ENCODE measurements at places on chromosomes 2 and 18. TPM values are rescaled to one million over a fixed set of nuclear protein-coding genes. Genes with fewer than 3 reads are reported as not detected.
A peak's percentile ranks its signal among the peaks of the same experiment; 100 is the strongest.

DNA sequence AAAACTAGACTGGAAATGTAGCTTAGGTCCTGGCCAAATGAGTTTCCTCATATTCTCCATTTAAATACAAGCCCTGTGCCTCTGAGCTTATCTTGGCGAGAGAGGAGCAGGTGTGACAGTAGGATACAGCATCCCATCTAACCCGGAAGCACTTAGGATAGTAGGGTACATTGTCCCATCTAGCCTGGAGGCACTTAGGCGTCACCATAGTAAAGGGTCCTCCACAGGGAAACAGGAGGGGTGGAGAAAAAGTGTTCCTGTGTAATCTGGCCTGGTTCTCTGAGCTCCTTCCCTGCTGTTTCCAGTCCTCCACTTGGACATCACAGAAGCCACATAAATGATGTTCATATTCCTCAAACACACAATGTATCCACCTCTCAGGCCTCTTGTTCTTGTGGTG, 301.4 kb downstream of the GALR1 start:
- DNase-seq, result no peak

DNA sequence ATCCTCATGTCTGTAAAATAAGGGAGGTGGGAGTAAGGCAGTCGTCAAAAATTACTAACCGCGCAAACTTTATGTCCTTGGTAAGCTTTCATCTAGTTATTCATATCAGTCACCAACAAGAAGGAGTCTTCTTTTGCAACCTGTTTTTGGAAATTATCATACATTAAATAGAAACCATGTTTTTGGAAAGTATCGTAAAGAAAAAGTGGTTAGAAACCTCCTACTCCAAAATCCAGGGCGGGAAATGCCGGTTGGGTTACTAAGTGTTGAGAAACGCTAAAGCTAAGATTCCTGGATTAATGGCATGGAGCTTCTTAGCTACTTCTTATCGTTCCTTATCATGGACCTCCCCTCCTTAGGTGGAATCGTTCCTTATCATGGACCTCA, 778 bp downstream of the BBS5 start:
- DNase-seq, result no peak

- no peak for DNase-seq
Observed at GRCh38 chr2:120480346-120480902, 134.5 kb downstream of the INHBB start.

DNA sequence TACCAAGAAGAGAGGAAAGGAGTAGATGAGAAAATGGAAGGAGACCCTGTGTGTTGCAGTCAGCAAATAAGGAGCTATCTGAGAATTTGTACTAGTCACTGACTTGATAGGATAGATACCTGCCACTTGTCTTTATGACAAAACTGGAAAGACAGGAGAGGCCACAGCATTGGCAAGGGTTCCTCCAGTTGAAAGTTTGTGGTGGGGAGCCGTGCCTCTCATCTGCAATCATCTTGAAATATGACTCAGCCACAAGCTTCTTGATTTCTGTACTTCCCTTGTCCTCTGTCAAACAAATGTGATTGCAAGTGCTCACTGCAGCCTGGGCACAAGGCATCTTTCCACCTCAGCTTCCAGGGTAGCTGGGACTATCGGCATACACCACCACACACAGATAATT, 99.1 kb downstream of the GREB1L start:
- DNase-seq, result no peak

DNA sequence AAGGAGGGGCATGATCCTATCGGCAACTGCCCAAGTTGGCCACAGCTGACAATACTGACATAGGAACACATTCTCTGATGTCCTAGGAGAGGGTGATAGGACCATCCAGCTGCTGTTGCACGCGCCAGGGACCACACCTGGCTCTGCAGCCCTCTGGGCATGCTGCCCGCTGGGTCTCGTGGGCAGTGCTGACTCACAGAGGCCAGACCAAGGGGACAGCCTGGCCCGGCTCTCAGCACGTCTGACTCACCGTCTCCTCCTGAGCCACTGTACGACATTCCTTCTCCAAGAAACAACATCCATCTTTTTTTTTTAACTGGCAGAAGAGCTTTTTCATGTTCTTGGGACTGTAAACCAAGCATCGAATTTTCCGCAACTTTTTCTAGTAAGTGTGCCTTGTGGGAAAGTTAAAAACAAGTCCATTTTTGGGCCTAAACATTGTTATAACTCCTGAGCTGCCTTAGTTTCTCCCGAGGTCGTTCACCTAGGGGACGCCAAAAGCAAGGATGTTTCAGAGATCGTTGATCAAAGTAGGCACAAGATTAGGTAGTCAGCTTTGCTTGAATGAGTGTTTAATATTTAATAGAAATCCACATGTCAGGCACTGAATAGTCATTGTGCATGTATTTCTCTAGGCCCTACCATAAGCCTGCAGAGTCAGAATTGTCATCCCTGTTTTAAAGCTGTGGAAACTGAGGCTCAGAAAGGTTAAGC, 100.3 kb downstream of the TTC32 start:
- peak; percentile 12 for DNase-seq

DNA sequence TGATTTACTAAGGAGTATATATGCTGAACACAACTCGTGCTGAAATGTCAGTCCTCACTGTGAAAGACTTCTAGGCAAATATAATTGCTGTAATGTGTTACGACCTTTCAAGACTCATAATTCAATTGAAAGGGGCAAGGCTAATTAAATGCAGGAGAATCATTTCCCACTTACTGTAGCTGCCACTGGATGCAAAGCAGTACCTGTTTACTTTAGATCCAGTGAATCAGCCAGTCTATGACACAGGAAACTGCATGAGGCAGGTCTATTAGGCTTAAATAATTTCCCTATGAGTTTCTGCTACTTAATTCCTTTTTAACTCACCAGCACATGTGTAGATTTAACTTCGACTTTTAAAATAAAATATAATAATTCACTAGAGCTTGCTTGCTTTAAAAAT, 125.6 kb downstream of the CTNNA2 start:
- no peak for DNase-seq

DNA sequence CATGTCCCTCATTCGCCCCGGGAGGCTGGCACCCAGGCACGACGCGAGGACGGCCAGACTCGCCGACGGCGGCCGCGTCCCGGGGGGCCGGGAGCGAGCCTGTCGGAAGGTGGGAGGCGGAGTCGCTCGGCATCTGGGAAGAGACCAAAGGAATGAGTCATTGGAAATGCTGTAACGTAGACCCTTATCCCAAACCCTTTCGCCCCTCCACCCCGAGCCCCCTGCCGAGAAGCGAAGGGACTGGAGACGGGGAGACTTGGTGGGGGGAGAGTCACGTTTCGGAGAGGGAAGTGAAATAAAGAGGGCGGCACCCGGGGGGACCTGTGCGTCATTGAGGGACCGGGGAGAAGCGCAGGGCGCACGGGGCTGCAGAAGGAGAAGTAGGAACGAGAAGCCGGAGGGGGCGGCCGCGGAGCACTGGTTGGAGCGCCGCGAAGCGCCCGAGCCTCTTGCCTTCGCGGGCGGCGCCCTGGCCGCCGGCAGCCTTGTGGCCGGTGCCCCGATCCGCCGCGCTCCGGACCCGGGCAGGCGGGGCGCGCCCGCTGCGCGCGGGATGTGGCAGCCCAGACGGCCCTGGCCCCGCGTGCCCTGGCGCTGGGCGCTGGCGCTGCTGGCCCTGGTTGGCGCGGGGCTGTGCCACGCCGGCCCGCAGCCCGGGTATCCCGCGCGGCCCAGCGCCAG, at the start of gene EMILIN2:
EMILIN2 (plus strand) TSS at position 371 of the 681 bp plus-strand sequence; CDS start at position 554, 183 bp downstream.
- peak; percentile 66 for DNase-seq

DNA sequence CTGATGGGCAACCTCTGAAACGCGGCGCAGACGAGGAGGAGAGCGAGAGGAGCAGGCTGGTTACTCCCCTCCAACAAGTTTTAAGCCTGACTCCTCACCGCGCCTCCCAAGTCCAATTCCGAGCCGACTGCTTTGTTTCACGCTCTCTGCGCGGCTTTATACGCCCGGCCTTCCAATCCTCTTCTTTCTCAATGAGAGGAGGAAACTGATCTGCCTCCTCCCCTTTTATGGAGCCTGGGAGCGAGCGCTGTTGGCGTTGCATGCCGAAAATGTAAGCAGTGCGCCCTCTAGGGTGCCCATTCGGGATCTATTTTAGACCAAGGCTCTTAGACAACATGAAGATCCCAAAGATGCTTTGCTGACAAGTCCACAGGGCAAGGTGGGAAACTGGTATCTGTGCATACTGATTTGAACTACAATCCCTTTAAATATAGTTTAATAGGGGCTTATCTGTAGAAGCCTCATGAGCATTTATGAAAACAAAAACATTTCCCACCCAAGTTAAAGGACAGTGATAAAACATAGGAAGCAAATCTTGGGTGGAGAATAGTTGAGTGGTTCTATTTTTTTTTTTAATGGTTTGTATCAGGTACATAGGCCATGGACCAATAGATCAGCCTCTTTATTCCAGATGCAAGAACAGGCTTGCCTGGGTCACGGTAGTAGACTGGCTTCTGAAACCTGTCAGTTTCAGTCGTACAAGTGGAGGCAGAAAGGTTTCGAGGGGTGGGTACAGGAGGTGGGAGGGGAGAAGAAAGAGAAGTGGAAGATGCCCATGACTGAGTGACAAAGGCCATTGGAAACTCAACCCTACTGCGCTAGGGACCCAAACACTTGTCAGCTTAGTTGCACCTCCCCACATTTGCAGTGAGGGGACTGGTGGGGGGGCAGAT, at the start of gene RND3:
RND3 (minus strand) TSS at position 131 of the 893 bp plus-strand sequence. CDS start 250 bp downstream, outside the sequence.
- peak; percentile 98 for DNase-seq

- peak; percentile 15 for DNase-seq
Observed at GRCh38 chr18:79574938-79575525, 104.6 kb upstream of the CTDP1 start.

GRCh38 chr2:178531168-178531567, 50.9 kb downstream of the PLEKHA3 start:
- DNase-seq, result no peak

GRCh38 chr18:36354989-36355388, 57.5 kb downstream of the FHOD3 start:
- no peak for DNase-seq

DNA sequence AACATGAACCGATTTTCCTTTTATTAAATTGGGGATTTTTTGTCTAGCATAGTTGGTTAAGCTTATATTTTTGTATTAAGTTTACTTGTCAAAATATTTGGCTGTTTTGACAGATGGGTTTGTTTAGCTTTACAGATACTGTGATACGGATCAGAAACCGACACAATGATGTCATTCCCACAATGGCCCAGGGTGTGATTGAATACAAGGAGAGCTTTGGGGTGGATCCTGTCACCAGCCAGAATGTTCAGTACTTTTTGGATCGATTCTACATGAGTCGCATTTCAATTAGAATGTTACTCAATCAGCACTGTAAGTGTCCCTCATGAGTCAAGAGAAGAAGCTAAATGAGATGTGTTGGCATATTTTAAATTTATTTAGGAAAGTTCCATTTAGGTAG, 8.5 kb downstream of the PDK1 start:
- no peak for DNase-seq

DNA sequence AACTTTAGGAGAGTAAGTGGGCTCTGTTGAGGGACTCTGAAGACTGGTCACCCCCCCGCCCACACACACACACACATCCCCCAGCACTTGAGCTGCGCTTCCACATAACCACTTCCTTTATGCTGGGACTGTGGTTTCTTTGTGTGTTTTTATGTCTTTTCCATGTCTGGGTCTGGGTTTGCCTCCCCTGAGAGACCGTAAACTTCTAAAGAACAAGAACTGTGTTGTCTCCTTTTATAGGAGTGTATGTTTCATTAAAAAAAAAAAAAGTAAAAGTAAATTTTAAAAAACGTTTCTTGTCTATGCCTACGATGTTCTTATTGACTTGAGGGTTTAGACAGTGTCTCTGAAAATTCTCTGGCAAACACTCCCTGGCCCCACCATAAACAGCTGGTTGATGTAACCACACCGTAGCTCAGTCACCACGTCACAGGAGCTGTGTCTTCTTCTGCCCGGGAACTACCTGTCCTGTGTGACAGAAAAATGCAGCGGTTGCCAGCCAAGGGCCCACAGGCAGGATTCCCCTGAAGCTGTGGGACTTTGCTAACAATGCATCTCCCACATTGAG, 68.0 kb downstream of the KLHL29 start:
- DNase-seq, result no peak

DNA sequence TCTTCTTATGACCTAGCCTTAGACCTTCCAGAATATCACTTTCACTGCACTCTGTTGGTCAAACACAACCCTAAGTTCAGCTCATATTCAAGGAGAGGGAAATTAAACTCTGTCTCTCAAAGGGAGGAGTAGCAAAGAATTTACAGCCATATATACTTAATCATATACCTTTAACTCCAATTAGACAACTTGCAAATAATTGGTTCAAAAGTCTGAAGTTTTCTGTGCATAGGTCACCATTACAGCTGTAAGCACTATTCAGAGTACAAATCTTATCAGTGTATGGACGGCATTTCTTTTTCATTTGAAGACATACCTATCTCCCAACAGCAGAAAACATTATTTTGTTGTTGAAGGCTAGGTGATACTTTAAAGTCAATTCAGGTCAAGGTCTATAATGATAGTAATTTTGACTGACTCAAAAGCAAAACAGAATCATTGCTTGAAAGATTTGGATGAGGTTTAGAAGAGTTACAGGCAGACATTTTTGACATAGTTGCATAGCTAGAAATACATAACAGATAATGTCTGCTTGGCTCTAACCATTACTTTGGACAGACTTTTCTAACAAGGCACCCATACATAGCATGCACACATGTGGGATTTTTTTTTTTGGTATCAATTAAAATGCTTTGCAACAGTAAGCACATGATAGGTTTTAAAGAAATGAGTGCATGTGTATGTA, 131.5 kb downstream of the CPS1 start:
- DNase-seq, result no peak

- no peak for DNase-seq
Observed at GRCh38 chr2:88754585-88755320, 63.3 kb downstream of the RPIA start.

DNA sequence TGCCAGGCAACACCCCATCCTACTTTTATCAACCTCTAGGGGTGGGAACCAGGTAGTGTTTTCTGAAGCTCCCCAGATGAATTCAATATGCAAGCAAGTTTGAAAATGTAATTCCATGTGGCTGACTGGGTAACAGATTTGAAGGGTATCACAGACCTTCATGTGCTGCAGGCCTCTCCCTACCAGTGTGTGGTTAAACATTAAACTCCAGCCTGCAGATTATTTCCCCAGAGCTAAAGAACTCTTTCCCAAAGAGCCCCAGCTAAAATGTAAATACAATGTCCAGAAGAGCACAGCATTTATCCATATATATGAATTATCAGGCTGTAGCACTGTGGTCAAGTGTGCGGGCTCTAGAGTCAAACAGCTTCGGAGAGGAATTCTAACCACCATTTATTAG, 134.1 kb downstream of the MYO5B start:
- no peak for DNase-seq

GRCh38 chr2:31083234-31083993, 54.8 kb downstream of the GALNT14 start:
- no peak for DNase-seq

TMEM37 gene
- 119 TPM for total RNA-seq

USP37 gene
- 9.3 TPM for total RNA-seq

DSC2 gene
- 261 TPM for total RNA-seq

NGEF gene
- 34.4 TPM for total RNA-seq

HJURP gene
- 6.3 TPM for total RNA-seq

UGT1A5 gene
- 2.1 TPM for total RNA-seq

GRHL1 gene
- total RNA-seq, result 2.3 TPM

PECR gene
- 26.6 TPM for total RNA-seq

VWA3B gene
- total RNA-seq, result 2.9 TPM

GREB1 gene
- total RNA-seq, result 0.85 TPM

ANKRD30BL gene
- not detected for total RNA-seq

C2orf66 gene
- not detected for total RNA-seq

CYP27C1 gene
- 0.34 TPM for total RNA-seq

CEP192 gene
- total RNA-seq, result 24.7 TPM

Measured in left colon (tissue), 2 donors.